Heart right ventricle (tissue), 16 donors: ENCODE measurements at places on chromosomes 7 and 10. TPM values are rescaled to one million over a fixed set of nuclear protein-coding genes. Genes with fewer than 3 reads are reported as not detected.

DNA sequence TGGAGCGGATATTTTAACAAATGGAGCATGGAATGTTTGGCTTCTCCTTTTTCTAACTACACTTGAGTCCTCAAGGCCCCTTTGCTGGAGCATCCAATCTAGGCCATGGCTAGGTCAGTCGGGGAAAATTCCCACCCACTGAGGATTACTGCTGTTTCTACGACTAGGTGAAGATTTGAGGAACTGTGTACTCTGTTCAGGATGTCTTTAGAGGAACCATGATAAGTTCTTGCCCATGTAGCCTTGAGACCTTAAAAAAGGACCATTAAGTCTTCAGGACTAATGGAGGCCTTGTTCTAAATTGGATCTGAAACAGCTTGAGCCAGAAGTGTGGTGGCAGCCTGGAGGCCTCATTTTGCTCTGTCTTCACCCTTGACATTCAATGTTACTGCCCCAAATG lies 6.2 kb downstream of the AGK start:
- H3K36me3 ChIP-seq, result peaks cover 31% of the 10 kb centered on the region
- peak overlapping the region; percentile 72 for H3K27ac ChIP-seq
- H3K4me3 ChIP-seq, result no peak overlapping the region
- H3K27me3 ChIP-seq, result no peaks in the 10 kb centered on the region
- H3K4me1 ChIP-seq, result peaks cover 6% of the 10 kb centered on the region
- no peak for DNase-seq

DNA sequence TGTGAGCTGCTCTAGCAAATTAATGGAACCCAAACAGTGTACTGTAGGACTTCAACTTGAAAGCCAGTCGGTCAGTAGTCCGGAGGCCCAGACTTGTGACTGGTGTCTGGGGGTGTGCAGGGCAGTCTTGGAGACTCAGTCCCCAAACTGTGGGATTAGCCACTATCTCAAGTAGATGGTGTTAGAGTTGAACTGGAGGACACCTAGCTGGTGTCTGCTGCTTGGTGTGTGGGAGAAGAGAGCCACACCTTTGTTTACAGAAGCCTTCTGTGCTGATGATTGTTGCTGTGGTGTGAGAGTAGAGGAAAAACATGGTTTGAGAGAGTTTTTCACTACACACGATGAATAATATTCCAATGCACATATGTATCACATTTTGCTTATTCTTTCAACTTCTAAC lies 47.4 kb downstream of the CUL2 start:
- H3K4me1 ChIP-seq, result no peaks in the 10 kb centered on the region
- no peak for DNase-seq
- H3K27me3 ChIP-seq, result no peaks in the 10 kb centered on the region

DNA sequence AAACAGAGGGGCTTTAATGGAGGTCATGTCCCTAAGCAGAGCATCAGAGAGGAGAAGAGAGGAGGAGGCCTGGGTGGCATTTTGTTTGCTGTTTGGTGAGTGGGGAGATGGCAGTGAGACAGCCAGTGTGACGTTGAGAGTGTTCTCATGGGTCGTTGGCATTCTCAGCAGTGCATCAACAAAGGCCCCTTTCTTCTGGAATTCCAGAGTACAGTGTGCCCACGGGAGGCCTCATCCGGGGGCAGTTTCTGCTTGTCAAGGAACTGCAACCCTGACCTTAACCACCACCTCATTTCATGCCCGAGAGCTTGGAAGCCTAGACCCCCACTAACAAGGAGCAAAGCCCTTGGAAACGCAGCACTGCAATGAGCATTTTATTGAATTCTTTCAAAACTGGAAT lies 92.9 kb downstream of the CELF2 start:
- H3K4me3 ChIP-seq, result no peak overlapping the region
- no peaks in the 10 kb centered on the region for H3K36me3 ChIP-seq
- peak overlapping the region; percentile 27 for H3K27ac ChIP-seq
- no peaks in the 10 kb centered on the region for H3K27me3 ChIP-seq
- H3K4me1 ChIP-seq, result peaks cover 43% of the 10 kb centered on the region
- DNase-seq, result no peak

DNA sequence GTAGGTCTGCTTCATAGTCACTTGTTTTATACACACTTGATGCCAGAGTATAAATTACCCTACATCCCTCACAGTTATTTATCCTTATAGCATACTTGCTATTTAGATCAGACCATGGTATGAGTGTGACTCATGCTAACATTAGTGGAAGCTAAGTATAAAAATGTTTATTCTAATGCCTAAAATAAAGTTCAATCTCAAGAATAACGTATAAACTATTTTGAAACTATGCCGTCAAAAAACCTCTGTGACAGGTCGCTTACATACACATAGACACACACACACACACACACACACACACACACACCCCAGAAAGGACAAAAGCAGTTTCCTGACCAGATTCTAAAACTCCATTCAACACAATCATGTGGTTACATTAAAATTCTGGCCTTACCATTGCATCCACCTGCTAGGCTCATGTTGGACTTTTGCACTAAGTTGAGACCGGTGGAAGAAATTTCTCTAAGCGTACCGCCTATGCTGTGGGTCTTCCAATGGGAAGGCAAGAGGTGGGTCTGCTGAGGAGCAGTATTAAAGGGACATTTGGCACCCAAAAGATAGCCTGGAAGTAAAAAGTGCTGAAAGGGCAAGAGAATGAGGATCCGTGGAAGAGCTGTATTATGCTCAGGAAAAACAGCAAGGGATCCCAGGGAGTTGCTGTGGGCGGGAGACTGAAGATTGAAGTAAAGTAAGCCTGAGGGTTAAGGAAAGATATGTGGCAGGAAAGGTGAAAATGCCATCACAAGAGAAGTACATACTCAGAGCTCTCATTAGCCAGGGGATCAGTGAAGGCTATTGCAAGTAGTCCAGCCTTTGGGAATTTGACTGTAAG lies 5.0 kb downstream of the FOXP2 start:
- DNase-seq, result no peak
- H3K27ac ChIP-seq, result no peak overlapping the region
- no peaks in the 10 kb centered on the region for H3K27me3 ChIP-seq

POLR2J2 gene
- 8.6 TPM for polyA plus RNA-seq

GRCh38 chr7:117435475-117436043 lies 8.3 kb upstream of the ASZ1 start:
- no peaks in the 10 kb centered on the region for H3K36me3 ChIP-seq
- no peaks in the 10 kb centered on the region for H3K27me3 ChIP-seq
- H3K4me1 ChIP-seq, result no peaks in the 10 kb centered on the region
- H3K4me3 ChIP-seq, result no peak overlapping the region
- no peak overlapping the region for H3K27ac ChIP-seq
- DNase-seq, result no peak

- H3K27me3 ChIP-seq, result peaks cover 21% of the 10 kb centered on the region
- H3K4me3 ChIP-seq, result peak overlapping the region; percentile 31
- H3K4me1 ChIP-seq, result peaks cover 6% of the 10 kb centered on the region
- H3K27ac ChIP-seq, result no peak overlapping the region
Observed at GRCh38 chr7:12111422-12112405, 99.4 kb upstream of the TMEM106B start.

GRCh38 chr7:66099551-66100407 lies 14.9 kb upstream of the CRCP start:
- H3K4me3 ChIP-seq, result peak overlapping the region; percentile 44
- H3K36me3 ChIP-seq, result no peaks in the 10 kb centered on the region
- H3K27ac ChIP-seq, result peak overlapping the region; percentile 68
- peak; percentile 40 for DNase-seq
- H3K4me1 ChIP-seq, result no peaks in the 10 kb centered on the region

HHEX gene
- 5.2 TPM for polyA plus RNA-seq

- H3K27ac ChIP-seq, result no peak overlapping the region
- no peaks in the 10 kb centered on the region for H3K36me3 ChIP-seq
- H3K4me1 ChIP-seq, result peaks cover 30% of the 10 kb centered on the region
- DNase-seq, result peak; percentile 61
- no peaks in the 10 kb centered on the region for H3K27me3 ChIP-seq
Observed at GRCh38 chr10:4704034-4704545, 121.9 kb upstream of the AKR1E2 start.

- H3K4me3 ChIP-seq, result no peak overlapping the region
- no peak for DNase-seq
Observed at GRCh38 chr7:29332042-29332811, 137.7 kb downstream of the CHN2 start.
